Astrocyte of the spinal cord (primary cell): ENCODE measurements at places on chromosomes 5 and 9.

GRCh38 chr5:73942783-73943182, 316.8 kb downstream of the ARHGEF28 start:
- DNase-seq, result no peak

DNA sequence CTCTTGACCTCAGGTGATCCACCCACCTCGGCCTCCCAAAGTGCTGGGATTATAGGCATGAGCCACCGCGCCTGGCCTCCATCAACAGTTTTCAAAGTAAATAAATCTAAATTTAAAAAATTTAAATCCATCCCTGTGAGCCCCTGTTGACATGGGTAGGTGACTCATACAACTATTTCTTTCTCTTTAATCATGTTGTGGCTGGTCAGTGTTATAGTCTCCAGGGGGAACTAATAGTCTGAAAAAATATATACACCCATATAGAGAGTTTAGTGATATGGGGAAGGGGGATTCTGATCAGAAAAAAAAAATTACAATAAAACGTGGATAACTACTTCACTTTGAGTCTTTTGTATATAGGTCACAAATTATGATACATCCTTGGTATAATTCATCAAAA, 159.2 kb downstream of the ZNF608 start:
- no peak for DNase-seq

DNA sequence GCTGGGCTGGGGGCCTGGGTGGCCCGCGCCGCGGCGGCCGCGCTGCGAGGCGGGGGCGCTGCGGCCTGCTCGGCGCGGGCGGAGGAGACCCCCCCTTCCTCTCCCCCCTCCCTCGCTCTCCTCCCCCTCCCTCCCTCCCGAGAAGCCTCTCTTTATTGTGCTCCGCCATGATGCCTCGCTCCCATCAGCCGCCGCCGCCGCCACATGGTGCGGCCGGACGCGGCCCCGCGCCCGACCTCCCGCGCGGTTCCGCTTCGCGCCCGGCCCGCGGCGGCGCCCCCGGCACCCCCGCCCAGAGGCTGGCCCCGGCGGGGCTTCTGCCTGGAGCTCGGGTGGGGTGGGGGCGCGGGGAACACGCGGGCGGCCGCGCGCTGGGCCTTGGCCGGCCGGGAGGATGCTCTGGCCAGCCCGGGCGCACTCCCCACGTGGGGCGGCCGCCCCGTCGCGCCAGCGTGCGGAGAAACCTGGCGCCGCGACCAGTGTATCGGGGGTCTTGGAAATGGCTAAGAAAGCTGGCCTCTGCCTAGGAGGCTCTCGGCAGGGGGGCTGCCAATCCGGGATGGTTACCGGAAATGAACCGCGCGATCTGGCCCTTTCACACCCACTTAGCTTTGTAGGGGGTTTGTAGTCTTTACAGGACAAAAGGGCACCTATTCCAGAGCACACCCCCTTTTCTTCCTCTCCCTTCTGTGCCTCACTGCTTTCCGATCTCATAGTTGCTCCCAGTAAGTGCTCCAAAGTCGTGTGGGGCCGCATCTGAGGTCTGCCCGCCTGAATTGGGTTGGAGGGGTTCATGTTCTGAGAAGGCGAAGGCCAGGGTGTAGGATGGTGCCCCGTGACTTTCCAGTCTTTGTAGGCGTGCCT, 1.0 kb downstream of the SET start:
- DNase-seq, result peak; percentile 42

DNA sequence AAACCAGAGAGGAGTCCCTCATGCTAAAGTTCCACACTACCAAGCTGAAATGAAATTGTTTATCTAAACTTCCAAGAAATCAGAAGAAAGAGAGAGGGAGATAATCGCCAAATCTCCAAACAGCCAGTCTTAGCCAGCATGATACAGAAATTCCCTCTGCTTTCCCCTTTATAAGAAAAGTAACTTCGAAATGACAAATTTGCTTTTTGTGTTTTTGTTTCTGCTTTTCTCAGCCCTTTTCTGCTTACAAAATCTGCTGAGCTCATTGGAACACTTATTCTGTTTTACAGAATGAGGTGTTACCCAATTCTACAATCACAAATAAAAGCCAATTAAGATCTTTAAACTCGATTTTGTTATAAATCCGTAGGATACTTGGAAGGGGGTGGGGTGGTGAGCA, 72.9 kb downstream of the SFXN1 start:
- no peak for DNase-seq

DNA sequence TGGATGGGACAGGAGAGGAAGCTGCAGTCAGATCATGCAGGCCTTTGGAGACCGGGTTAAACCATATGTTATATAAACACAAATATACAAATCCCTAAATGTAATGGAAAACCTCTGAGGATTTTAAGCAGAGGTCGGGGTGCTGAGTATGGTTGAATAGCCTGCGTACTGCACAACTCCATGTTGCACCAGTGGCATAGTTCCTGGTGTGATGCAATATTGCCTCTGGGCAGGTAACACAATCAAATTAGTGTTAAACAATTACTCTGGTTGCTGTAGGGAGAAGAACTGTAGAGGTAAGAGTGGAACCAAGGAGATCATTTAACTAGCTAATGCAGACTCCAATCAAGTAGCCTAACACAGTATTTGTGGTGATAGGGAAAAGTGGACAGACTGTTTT, 21.3 kb upstream of the RNF145 start:
- no peak for DNase-seq

GRCh38 chr5:50800410-50800809, 134.0 kb downstream of the PARP8 start:
- DNase-seq, result no peak

GRCh38 chr9:123065196-123065595, 31.7 kb downstream of the GPR21 start:
- DNase-seq, result no peak

- DNase-seq, result no peak
These were observed 243.3 kb upstream of the ANKRD55 start for GRCh38 chr5:56476487-56476856.

GRCh38 chr9:110357505-110357904, 19.8 kb upstream of the TXNDC8 start:
- no peak for DNase-seq

GRCh38 chr5:176171171-176171760, 67.0 kb upstream of the SIMC1 start:
- DNase-seq, result no peak

DNA sequence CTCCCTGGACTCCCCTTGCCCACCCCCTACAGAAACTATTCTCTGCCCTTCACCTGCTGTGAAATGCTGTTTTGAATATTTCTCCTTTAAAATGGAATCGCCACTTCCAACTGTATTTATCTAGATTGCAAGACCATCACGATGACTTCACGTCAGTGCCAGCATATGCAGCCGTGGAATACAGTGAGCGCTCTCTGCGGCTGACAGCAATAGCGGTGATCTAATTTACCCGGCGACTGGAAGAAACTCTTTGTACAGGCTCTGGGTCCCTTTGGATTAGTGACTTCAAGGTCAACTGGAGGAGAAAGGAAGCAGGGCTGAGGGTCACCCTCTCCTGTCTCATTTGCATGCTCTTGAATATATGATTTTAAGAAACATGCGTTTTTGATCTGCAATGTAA, 192.0 kb downstream of the IRX1 start:
- no peak for DNase-seq

DNA sequence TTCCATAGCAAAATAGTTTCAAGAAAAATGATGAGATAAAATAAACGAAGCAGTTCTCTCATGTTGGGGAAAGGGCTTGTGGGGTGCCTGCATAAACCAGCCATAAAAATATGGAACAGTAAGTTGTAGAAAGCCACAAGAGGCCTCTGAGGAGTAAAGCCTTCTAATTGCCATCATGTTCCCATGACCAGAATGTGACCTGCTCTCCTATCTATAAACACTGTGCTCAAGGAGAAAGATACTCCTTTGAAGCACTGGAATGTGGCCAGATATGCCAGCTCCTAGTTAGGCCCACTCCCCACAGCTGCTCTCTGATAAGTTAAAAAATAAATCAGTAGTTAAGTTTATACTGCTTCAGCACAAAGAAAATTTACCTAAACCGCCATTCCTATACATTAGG, 65.8 kb downstream of the SETX start:
- DNase-seq, result no peak

DNA sequence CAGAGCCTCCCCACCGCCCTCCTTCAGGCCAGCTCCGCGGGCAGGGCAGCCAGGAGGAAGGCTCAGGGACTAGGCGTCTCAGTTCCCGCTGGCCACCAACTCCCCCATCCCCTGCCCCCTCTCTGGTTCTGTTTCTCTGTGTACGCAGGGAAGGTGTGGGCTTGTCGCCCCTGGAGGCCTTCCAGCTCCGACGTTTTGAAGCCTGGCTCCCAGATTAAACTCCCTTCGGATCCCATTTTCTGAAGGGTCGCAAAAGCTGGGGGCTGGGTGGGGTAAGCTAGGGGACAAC, 346 bp downstream of the ATOX1 start:
- DNase-seq, result no peak

DNA sequence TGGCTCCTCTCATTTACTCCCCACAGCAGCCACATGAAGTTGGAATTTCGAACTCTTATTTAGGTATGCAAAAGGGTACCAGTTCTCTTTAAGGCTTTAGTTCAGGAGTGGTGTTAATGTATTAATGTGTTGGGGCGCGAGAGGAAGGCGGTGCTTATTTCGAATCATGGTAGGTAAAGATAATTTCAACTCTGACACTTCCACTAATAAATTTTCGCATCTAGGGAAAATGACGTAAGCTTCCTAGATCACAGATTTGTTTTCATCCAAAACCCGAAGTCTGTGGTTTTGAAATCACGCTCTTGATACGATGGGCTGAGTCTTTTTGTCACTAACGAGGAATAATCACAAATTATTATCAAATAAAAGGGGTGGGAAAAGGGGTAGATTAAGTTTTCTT, 681 bp downstream of the PPWD1 start:
- no peak for DNase-seq

- DNase-seq, result no peak
These were observed 25.9 kb downstream of the PSMB7 start for GRCh38 chr9:124389146-124389939.

GRCh38 chr5:80860924-80861613, 99.1 kb upstream of the RASGRF2 start:
- peak; percentile 29 for DNase-seq

DNA sequence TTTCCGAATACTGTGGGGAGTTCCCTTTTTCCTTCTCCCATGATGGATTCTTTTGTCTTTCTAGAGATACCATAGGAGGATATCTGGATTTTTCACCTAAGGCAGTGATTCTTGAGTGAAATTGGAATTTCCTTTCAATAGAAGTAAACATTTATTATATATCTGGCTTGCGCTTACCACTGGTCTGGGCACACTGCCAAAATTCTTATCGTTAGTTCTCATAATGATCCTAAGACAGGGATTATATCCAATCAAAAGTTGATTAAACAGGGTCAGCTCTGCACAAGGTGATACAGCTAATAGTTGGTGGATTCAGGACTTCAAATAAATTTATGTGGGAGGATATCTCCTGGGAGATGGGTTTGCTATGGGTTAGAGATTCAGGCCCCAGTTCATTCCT, 9.6 kb downstream of the TLE4 start:
- DNase-seq, result peak; percentile 54

DNA sequence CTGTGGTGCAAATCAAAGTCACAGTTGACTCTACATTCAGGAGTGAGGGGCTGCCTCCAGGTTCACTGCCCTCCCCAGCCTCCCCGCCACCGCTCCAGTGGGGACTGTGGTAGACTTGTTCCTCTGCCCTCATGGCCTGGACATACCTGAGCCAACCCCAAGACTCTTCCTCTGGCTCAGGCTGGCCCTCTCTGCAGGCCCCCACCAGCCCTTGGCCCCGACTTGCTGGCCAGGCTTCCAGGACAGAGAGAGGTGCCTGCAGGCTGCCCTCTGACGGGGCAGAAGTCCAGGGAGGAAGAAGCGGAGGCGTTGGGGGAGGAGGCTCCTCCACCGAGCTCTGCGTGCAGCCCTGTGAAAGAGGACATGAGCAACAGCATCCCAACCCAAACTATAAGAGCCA, 2.8 kb upstream of the SARDH start:
- no peak for DNase-seq
